Activated T-helper 1 cell treated with anti-CD3 and anti-CD28 coated beads, Interleukin-12 subunit alpha, Interleukin-12 subunit beta, Interleukin-2, Interleukin-4 antibody, amounts not matched to agents 30 ng/mL and 10 ng/mL and 1 ng/mL, durations not matched to agents 14 hours and 24 hours and 36 hours (primary cell): ENCODE measurements at places on chromosomes 7 and 10. TPM values are rescaled to one million over a fixed set of nuclear protein-coding genes. Genes with fewer than 3 reads are reported as not detected.

Gene LRRC4
- total RNA-seq, result 1.3 and 2.1 TPM in 2 replicates

Gene PLEKHS1
- 0.05 and 0.07 TPM in 2 replicates for total RNA-seq

- DNase-seq, result no peak
These were observed 1.3 kb downstream of the HOXA1 start for GRCh38 chr7:27094304-27095049.

Gene HNRNPH3
- total RNA-seq, result 176 and 184 TPM in 2 replicates

- no peak for DNase-seq
These were observed 83.4 kb upstream of the NMT2 start for GRCh38 chr10:15251791-15252380.

Gene VTI1A
- 39.4 and 39.9 TPM in 2 replicates for total RNA-seq

Gene CPA1
- total RNA-seq, result not detected in 2 replicates

DNA sequence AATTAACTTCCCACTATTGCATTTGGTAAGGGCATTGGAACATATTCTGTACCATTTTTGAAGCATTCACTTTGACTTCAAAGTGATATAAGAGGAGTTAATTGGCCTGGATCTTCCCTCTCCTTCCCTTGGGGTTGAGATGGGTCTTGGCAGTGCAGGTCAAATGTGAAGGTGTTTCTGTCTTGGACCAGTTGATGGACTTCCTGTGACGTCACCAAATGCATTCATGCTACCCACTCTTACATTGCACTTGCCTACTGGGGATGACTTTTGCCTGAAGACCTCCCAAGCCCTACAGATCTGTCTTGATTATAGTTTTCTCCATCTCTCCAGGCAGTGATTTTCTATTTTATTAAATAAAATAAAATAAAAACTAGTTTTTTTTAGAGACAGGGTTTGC is 221.5 kb downstream of the BUB3 start:
- DNase-seq, result no peak

Gene PNLIPRP1
- total RNA-seq, result not detected in 2 replicates

GRCh38 chr7:47303014-47303694 is 278.8 kb downstream of the TNS3 start:
- DNase-seq, result no peak

Gene HOXA6
- not detected in 2 replicates for total RNA-seq

- DNase-seq, result peak; percentile 59
These were observed 9.9 kb upstream of the PSMG3 start for GRCh38 chr7:1579481-1580421.

GRCh38 chr7:22762866-22763265 is 35.9 kb downstream of the IL6 start:
- DNase-seq, result no peak

GRCh38 chr10:3741688-3742461 is 43.1 kb downstream of the KLF6 start:
- DNase-seq, result no peak

DNA sequence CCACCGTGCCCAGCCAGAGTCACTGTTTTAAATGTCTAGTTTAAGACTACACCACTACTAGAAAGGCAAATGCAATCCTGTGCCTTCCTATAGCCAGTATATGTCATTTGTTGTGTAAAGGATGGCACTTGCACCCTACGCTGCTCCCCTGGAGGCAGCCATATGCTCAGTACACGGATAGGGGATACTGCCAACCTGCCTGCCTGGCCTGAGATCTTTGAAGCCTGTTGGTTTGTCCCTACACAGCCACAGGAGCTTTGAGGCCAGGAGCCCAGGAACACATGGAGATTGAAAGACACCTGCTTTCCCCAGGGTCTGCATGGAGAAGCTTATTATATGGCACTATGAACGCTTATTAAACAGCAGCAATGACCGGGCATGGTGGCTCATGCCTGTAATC is 2.3 kb upstream of the SCRN1 start:
- DNase-seq, result no peak

DNA sequence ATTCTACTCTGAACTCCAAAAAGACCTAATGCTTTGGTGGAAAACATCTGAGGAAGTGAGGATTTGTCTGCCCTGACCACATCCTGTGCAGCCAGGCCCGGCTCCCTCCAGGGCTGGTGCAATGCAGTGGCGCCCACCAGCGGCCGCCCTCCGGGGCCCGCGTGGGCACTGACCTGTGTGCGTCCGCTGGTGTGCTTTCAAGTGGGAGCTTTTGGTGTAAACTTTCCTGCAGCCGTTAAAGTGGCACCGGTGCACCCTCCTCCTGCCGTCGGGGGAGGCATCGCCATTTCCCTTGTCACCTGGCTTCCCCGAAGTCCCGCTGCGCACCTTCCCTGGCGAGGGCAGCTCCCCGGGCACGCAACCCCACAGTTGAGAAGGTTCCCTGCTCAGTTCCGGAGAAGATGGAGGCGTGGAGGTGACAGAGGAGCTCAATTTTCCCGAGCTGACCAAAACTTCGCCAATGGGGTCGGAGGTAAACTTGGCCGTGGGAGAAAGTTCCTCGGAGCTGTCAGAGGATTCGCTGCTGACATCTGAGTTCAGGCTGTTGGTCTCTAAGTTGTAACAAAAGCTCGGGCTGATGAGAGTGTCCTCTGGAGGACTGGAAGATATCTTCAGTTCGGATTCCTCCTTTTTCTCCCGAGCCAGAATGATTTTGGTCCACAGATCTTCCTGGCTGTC is 3.4 kb downstream of the KLF6 start:
- no peak for DNase-seq

Gene ITGA8
- total RNA-seq, result not detected in 2 replicates

DNA sequence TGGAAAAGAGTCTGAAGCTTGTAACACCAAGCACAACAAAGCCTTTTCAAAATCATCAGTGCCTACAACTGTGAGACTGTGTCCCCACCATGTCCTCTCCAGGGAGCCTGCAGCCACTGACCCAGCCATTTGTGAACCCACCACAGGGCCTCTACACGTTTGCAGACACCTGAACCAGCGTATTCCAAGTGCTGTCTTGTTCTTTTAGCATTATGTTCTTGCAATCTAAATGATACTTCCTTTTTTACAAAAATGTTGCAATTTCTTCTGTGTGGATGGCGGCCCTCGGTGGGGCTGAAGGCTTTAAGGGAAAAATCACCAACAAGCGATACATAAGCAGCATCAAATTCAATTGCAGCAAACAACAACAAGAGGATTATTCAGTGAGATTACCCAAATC is 403.2 kb upstream of the MGMT start:
- DNase-seq, result no peak

Gene GBX1
- total RNA-seq, result not detected in 2 replicates

Gene CTTNBP2
- not detected in 2 replicates for total RNA-seq
